Stimulated activated CD4-positive, alpha-beta T cell treated with anti-CD3 and anti-CD28 coated beads, Interleukin-12 subunit alpha, Interleukin-12 subunit beta, amount 100 ng/mL, for 4 hours (primary cell): ENCODE measurements at places on chromosomes 13 and 19.
A peak's percentile ranks its signal among the peaks of the same experiment; 100 is the strongest.

GRCh38 chr19:6060600-6061375 is 49.5 kb downstream of the RFX2 start:
- DNase-seq: peak; percentile 22

DNA sequence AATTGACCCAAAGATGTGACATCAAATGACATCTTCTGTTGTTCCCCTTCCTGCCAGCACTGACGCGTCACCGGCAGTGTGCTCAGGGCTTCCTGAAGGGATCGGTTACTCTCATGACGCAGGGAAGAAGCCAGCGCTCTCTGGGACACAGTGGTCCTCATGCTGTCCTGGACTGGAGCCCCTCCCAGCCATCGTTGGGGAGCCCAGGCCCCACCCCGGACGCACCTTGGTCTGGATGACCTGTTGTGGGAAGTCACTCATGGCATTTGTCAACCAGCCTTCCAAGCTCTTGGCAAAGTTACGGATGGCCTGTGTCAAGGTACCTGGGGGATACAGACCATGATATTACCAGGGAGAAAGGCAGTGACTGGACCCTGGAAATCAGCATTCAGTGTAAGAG is 26.0 kb upstream of the RANBP3 start:
- no peak for DNase-seq

DNA sequence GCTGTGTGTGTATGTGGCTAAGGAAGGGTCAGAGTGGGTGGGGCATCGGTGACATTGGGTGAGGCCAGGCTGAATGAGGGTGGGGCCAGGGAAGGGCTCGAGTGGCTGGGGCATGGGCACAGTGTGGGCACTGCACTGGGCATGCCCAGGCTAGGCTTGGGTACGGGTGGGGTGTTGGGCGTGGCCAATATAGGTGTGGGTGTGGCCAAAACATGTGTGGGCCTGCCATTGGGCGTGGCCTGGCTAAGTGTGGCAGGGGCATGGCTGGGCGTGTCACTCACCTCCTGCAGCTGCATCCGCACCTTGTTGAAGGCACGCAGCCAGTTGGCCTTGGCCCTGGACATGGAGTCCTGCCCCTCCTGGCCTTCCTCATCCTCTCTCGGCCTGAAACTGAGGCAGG is 33.2 kb downstream of the UNC13A start:
- DNase-seq: no peak

- no peak for DNase-seq
Measured at GRCh38 chr19:17306285-17306714, 628 bp downstream of the MRPL34 start.

DNA sequence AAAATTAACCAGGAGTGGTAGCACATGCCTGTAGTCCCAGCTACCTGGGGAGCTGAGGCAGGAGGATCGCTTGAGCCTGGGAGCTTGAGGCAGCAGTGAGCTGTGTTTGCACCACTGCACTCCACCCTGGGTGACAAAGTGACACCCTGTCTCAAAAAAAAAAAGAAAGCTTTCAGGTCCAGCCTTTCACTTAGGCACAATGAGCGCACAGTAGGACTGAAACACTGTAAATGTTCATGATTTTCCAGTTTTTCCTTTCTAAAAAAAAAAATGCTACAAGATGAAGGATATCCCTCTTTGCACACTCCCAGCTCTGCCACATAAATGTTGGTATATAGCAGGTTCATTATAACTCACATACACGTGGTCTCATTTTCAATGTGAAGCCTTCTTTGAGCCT is 17.9 kb downstream of the ZNF114 start:
- no peak for DNase-seq

GRCh38 chr13:51819544-51819943 is 15.6 kb upstream of the DHRS12 start:
- DNase-seq: no peak

DNA sequence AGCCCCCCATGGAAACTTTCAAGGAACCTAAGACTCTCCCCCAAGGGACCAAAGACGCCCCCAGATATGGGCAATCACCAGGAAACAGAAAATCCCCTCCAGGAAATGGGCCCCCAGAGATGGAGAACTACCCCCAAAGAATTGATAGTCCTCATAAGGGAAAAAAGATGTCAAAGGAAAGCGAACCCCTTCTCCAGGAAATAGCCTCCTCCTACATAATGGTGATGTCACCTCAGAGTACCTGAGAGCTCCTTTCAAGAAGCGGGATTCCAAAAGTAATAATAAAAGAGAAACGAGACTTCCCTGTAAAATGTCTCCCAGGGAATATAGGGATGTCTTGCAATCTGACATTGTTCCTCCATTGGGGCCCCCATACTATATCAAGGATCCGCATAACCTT is 1.1 kb downstream of the CDKN2D start:
- DNase-seq: no peak
